Hematopoietic multipotent progenitor cell treated with erythropoietin and hydrocortisone succinate and interleukin-3 and kit ligand, for 8 days (in vitro differentiated cells): ENCODE measurements at places on chromosomes 4 and X.

DNA sequence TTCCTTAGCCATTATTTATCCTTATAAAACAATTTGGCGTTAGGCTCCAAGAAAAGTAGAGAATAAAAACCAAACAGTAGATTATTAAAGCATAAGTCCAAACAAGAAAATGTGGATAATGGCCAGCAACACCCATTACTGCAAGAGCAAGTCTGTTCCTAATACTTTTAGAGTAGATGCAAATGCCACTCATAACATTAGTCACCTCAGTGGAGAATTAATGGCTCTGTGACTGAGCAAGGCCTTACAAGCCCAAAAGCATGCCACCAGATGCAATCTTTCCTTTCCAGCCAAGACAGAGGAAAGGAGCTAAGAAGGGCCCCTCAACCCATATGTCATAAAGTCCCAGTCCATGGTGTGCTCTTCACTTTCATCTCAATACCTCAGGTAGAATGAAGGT, 373.8 kb downstream of the OPHN1 start:
- no peak for DNase-seq

GRCh38 chrX:38975368-38975942, 174.2 kb downstream of the MID1IP1 start:
- no peak for DNase-seq

DNA sequence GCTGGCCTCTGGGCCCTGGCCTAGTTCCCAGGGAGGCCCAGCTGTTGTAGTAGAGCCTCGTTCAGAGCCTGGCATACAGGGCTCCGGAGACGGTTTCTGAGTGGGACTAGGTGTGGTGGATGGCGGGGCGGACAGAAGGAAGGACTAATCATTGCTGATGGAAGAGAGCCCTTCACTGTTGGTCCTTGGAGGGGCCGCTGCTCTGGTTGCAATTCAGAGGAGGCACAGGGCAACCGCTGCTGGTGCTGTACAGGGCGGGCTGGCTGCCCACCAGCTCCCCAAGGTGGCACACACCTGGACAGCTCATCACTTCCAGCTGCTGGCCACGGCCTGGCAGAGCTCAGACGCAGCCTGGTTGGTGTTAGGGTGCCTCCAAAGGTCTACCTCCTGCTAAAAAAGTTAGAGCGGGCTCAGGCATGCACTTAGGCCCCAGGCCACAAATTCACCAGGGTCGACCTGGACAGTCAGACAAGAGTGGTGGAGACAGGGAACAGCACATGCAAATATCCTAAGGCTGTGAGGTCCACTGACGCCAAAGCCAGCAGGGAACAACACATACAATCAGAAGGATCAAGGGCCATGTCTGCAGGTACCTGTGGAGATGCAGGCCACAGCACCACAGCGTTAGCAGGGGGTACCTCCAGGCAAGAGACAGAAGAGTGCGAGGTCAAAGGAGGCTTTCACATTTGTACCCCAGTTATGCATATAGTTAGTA, 7.5 kb upstream of the RNF4 start:
- no peak for DNase-seq

GRCh38 chr4:106628586-106629267, 260.1 kb upstream of the GIMD1 start:
- no peak for DNase-seq

DNA sequence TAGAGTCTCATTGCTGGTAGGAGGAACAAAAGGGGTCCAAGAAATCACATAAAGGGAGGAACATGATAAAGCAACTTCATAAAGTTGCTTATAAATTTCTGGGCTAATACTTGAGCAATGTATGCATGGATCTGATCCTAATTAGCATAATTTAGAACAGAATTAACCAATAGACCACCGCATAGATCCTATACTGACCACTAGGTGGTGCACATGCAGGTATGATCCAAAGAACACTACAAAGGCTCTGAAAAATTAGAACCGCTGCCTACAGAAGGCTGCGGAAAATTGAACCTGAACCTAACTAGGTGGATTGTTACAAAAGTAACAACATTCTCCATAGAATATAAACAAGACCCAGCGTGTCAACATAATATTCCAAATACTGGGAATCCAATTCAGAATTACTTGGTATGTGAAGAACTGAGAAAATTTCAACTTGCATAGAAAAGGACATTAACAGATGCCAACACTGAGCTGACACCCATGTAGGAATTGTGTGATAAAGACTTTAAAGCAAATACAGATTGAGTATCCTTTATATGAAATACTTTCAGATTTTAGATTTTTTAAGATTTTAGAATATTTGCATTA, 23.3 kb downstream of the BRCC3 start:
- DNase-seq: peak; percentile 53

DNA sequence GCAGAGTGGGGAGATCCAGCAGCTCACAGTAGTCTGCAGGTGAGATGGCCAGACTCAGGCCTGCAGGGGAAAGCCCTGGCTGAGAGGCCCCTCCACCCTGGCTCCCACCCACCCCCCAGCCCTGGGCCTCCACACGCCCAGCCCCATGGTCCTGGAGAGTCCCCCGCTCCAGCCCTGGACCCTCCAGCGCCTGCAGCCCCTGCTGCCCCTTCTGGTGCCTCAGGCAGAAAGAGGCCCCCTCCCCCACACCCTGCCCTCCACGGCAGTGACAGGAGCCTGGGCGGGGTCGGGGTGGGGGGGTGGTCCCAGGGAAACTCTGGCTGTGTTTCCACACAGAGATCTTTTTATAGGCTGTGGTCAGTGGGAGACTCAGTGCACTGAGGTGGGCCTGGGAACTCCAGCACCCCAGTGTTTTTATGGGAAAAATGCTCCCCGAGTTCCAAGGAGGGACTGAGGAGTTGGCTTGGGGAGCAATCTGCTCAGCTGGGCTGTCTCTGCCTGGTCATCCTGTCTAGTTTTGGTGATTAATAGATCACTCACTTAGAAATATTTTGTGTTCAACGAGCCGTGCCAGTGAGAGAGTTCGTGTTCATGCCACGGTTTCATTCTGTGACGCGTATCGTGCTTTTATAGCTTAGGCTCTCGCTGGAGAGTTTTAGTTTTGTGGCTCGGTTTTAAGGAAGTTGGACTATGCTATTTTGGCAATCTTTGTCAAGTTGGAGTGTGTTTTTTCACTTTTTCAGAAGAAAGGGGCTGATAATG, 53.1 kb upstream of the HGFAC start:
- DNase-seq: no peak

DNA sequence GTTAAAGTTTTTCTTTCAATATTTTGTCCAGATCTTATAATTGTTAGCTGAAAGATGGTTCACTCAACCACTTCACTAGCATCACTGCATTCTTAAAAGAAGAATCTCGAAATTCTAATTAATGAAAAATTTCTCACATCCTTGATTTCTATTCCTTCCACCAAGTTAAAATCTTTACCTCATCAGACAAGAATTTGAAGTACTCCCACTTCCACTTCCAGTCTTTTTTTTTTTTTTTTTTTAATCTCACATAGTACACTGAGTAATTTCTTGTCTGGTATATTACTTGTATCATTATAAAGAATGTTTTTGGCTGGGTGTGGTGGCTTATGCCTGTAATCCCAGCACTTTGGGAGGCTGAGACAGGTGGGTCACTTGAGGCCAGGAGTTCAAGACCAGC, 73.2 kb downstream of the FBXW7 start:
- no peak for DNase-seq

GRCh38 chr4:64581422-64581821, 172.2 kb upstream of the TECRL start:
- DNase-seq: no peak

DNA sequence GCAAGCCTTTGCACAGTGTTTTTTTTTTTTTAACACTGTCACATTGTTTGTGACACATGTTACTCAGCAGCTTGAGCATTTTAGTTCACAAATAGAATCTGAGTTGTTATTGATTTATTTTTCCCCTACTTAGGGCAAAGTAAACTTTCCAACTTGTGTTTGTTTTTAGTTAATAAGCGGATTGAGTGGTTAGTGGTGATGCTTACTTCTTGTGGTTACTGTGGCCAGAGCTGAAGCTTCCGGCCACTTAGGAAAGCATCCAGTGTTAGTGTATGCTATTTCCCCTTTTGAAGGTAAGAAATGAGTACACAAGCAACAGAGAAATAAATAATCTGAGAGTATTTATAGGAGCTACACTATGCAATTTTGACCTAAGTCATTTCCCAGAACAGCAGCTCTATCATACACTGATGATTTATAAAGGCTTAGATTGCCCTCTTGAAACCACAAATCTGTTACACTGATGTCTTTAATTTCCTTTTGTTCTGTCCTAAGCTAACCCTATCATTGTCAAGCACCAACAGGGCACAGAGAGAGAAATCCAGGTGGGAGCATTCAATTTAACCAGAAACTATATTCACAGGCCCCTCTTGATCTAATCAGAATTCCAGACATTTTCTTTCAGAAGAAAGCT, 2464.6 kb downstream of the PCDH7 start:
- no peak for DNase-seq

GRCh38 chr4:103422467-103423219, 224.5 kb upstream of the CENPE start:
- no peak for DNase-seq

GRCh38 chr4:84905646-84906045, 60.8 kb downstream of the WDFY3 start:
- DNase-seq: no peak

DNA sequence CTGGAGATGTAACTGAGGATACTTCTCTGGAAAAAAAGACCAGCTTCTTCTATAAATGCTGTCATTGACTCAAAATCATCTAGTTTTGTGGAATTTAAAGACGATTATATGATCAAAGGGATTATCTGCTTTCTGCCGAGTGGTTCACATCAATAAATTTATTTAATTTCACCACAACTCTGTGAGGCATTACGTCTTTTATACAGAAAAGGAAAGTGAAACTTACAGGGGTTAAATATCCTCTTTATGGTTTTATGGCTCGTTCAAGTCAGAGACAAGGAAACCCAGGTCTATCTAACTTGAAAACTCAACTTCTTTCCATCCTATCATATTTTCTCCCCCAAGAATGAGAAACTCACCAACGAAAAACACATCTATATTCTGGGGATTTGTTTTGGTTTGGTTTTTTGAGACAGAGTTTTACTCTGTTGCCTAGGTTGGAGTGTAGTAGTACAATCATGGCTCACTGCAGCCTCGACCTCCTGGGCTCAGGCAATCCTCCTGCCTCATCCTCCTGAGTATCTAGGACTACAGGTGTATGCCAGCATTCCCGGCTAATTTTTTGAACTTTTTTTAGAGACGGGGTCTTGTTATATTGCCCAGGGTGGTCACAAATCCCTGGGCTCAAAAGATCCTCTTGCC, 377.9 kb upstream of the EMCN start:
- DNase-seq: no peak

DNA sequence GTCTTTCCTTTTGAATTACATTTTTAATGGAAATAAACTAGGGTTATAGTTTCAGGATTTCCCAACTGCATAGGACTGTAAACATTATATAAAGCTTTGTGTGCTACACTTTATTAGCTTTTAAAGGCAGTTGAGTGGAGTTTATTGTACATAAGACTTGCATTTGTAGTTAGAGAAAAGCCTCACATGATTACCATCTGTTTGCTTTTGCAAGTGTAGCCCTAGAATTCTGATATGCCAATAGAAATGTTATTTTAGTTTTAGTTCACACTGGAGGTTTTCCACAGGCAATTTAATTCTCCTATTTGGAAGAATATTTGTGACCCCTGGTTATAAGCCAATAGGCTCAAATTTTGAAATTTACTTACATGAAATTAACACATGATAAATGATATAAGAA, 41.3 kb upstream of the ANK2 start:
- DNase-seq: no peak

GRCh38 chr4:21535898-21536297, 412.7 kb downstream of the KCNIP4 start:
- DNase-seq: no peak

GRCh38 chrX:39728852-39729598, 368.7 kb downstream of the BCOR start:
- DNase-seq: no peak

DNA sequence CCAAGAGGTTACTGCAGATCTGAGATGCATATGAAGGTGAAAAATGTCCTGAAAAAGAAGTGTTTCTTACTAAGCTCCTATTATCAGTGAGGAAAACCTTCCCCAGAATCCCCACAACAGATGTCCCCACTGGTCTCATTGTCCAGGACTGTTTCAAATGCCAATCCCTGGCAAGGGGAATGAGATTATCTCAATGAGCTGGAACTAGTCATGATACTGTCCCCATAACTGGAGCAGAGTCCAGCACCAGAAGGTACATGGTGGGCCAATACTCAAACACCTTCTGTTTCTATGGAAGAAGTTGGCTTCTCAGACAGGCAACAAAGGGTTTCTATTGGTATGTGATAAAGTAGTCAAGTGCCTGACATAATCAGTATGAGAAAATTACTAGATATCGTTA, 221.1 kb upstream of the TLL1 start:
- no peak for DNase-seq

- no peak for DNase-seq
Measured at GRCh38 chr4:5370286-5370685, 319.0 kb downstream of the STK32B start.

- no peak for DNase-seq
Measured at GRCh38 chr4:70841951-70842350, 2.3 kb upstream of the GRSF1 start.

GRCh38 chr4:122963216-122963615, 40.8 kb upstream of the NUDT6 start:
- no peak for DNase-seq

DNA sequence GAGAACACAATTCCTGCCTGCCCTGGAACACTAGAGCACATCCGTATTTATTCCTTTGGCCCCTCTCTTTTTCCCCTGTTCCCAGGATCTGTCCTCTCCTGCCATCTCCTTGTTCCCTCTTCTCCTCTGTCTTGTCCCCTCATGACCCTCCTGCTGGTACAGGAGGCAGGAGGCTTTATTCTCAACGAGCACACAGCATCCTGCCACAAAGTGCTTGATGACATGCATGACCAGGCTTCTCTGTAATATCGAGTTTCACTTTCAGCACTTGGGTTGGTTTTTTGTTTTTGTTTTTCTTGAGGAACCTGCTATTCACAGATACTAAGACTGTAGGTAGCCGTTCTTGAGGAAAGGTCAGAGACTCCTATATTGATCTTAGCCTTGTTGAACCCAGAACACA, 35.3 kb downstream of the NALF2 start:
- no peak for DNase-seq

GRCh38 chrX:96564595-96564994, 120.0 kb upstream of the DIAPH2 start:
- no peak for DNase-seq

DNA sequence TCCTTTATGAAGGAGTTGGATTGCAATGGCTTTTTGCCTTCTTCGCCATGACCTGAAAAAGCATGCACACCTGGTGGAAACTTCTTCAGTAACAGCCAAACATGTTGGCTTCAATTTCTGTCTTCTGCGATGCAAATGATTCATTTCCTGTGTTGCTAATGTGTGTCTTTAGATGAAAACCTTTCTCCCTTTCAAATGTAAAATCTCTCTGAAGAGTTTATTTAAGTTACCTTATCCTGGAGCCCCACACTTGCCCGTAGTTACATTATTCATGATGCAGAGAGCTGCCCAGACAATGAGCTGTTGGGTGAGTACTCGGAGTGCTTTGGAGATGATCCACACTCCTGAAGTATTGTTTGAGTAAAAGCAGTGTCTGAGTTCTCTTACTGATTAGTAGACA, 1100.9 kb downstream of the RPA4 start:
- DNase-seq: no peak

GRCh38 chrX:151711787-151712186, 4.0 kb upstream of the FATE1 start:
- no peak for DNase-seq
